ENCODE measurements at places on chromosomes 3 and 15.

DNA sequence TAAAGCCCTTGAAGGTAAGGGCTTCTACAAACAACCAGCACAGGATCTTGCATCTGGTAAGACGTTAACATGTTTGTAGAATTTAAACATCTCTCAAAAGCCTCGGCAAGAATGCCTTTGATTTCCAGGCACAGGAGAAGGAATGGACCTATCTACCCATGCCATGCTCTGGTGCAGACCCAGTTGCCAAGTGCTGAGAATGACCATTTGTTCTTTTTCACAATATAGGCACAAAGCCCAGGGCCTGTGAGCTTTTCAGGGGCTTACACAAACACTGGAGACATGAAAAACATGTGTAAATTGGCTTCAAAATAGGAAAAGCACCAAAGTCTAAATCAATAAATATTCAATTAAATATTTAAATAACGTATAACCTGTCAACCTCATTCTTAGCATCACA lies 266.9 kb upstream of the TTC14 start:
- DNase-seq: no peak

- DNase-seq: no peak
Observed at GRCh38 chr15:55257938-55258337, 31.7 kb downstream of the RAB27A start.

- DNase-seq: no peak
Observed at GRCh38 chr3:37763309-37763708, 98.4 kb upstream of the CTDSPL start.

GRCh38 chr15:64847448-64847847 lies 5.7 kb downstream of the PLEKHO2 start:
- DNase-seq: no peak

DNA sequence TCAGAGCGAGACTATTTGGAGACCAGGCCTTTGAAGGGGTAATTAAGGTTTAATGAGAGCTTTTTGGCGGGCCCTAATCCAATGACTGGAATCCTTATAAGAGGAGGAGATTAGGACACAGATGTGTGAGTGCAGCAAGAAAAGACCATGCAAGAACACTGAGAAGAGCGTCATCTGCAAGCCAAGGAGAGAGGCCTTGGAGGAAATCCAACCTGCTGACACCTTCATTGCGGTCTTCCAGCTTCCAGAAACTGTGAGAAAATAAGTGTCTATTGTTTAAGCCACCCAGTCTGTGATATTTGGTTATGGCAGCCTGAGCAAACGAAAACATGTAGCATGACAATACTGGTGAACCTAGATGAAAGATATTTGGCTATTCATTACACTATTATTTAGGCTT lies 23.0 kb upstream of the MUSTN1 start:
- no peak for DNase-seq

- peak; percentile 97 for DNase-seq
Observed at GRCh38 chr3:45551214-45552010, 43.1 kb upstream of the LIMD1 start.

DNA sequence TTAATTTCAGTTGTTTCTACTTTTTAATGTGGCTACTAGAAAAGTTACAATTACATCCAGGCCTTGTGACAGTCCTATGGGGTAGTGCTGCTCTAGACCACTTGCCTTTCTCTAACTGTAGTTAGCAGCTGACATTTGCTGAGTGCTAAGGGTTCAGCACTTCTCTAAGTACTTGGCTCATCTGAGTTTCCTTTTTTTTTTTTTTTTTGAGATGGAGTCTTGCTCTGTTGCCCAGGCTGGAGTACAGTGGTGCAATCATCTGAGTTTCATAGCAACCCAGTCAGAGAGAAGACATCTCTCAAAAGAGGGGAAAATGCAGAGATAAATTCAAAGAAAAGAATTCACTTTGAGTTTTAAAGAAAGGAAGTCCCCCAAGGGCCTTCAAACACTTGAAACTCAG lies 130.8 kb downstream of the MYLK start:
- peak; percentile 57 for DNase-seq

DNA sequence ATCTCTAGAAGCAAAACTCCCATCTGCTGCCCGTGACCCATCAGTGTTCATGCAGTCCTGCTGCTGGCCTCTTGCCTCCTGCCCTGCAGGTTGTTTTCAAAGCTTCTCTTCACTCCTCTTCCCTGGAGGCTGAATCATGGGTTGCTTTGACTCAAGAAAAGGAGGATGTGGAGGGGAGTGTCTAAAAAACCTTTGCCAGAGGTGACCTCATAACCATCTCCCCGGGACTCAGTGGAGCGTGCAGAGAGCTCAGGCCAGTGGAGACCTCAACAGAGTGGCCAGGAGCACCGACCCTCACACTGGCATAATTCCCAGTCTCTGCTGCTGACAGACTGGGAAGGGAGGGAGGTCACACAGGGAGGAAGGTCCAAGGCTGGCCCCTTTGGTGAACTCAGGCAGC lies 60.9 kb upstream of the ITGA11 start:
- DNase-seq: peak; percentile 68

GRCh38 chr3:8873740-8874139 lies 89.5 kb downstream of the RAD18 start:
- peak; percentile 56 for DNase-seq

DNA sequence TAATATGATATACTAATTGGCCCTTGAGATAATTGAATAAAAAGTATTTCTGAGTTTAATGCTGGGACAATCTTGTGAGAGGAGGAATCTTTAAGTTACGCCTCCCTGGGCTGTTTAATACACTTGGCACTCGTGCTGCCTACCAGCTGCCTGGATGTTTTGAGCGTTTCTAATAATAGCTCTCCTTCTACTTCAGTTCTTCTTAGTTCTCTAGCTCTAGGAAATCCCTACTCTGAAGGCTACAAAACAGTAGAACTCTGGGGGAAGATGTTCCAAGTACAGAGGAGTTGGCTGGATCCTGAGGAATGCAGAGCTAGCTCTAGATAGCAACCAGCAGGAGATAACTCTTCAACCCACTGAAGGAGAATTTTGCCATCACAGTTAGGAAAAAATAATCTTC lies 3.5 kb downstream of the NAALADL2 start:
- DNase-seq: peak; percentile 14

- DNase-seq: peak; percentile 26
Observed at GRCh38 chr3:100288288-100288894, 27.6 kb downstream of the TBC1D23 start.

GRCh38 chr3:62936626-62937254 lies 61.5 kb upstream of the CADPS start:
- no peak for DNase-seq

- DNase-seq: no peak
Observed at GRCh38 chr15:101277943-101278564, 769 bp upstream of the SELENOS start.

DNA sequence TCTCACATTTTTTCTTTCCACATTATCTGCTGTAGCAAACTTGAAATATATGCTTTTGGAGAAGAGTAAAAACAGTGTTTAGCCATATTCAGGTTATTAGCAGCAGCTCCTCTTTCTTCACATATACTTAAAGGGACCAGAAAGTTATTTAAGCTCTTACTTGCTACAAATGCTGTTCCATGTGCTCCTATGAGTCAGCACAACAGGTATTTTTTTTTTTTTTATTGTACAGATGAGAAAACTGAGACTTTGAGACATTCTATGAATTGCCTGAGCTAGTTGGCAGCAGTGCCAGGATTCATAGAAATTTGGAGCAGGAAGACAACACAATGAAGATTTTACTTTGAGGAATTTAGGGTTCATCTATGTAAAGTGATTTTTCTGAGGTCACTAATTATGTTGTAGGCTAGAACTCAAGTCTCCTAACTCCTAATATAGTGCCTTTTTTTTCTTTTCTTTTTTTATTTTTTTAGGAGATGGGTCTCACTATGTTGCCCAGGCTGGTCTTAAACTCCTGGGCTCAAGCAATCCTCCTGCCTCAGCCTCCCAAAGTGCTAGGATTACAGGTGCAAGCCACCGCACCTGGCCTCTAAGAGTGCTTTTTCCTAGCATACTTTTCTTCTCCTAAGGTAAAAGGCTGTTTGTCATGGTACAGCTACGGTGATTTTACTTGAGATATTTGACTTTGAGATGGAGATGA lies 23.6 kb downstream of the SETD5 start:
- peak; percentile 51 for DNase-seq

GRCh38 chr3:159429702-159430101 lies 558.9 kb upstream of the IL12A start:
- no peak for DNase-seq

- no peak for DNase-seq
Observed at GRCh38 chr15:23561914-23562313, 3.6 kb upstream of the MKRN3 start.

DNA sequence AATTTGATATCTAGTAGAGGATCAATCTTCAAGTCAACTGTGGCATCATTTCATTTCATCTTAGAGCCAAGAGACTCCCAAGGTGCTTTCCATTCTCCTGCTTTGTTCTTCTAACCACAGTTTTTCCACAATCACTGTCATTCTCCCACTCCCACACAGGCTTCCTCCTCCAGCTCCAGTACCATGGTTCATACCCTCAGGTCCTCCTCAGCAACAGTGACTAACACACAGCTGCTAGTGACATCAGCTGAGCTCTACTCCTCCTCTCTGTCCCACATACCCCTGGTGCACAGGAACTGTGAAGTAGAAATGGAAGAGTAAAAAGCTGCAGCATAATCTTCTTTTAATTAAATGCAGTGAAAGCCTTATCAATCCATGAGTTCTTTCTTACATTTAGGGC lies 200.2 kb upstream of the DPH6 start:
- peak; percentile 22 for DNase-seq

GRCh38 chr3:139574026-139574947 lies 34.7 kb upstream of the RBP1 start:
- DNase-seq: no peak

DNA sequence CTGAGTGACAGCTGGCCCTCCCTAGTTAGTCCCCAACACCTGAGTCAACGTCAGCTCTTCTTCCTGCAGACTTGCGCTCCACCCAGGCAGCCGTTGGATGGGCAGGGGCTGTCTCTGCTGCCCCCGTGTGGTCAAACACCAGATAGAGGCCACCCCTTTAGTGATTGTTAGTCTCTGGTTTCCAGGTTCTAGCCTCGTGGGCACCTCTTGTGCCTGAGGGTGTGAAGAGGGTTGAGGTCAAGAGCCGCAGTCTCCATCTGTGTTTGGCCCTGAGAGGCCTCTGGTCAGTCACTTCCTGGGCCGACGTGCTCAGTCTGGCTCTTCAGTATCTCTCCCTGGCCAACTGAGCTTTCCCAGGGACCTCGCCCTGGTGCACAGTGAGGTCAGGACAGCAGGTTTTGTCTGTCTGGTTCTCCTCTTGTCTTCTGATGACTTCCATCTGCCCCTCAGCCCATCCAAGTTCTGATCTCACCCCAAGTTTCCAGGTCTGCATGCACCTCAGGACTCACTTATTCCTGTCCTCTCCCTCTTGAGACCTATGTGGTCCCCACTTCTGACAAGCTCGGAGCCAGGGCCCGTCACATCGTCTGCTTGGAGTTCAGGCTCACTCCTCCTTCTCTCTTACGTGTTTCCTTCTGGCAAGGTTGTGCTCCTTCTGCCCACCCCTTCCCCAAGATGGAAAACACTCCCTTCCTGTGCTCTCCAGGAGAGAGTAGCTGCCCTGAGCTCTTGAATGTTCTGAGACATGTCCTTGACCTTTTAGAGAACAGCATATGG lies 20.9 kb downstream of the CD276 start:
- DNase-seq: peak; percentile 58

DNA sequence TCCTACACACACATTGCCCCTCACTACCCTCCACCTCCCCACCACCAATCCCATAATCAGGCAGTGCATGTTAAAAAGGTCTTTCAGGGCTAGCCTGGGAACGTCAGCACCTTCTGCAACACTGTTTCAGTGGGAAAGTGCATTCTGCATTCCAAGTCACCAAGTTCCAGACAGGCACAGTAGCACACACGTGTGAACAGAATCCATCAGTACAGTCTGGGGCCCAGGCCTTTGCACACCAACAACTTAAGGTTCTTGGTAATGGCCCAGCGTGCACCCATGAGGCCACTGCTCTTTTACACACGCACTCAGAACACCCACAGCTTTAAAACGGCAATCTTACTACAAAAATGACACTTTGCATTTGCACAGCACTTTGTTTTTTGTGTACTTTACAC lies 1.2 kb downstream of the ANXA2 start:
- peak; percentile 54 for DNase-seq

DNA sequence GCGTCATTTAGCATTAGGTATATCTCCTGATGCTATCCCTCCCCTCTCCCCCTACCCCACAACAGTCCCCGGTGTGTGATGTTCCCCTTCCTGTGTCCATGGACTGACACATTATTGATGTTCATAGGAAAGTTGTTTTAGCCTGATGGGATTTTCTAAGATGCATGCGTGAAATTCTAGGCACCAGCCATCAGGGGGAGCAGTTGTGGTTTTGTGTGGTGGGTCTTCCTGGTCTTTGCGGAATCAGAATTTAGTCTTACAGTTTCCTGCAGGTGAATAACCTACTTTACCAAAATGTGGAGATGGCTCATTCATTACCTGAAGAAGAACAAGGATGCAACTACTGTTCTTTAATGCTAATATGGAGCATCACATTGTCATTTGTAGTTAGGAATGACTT lies 455.0 kb upstream of the THBS1 start:
- DNase-seq: peak; percentile 70

All from EH (cell line).